Kidney tubule cell (primary cell): ENCODE measurements at places on chromosomes 7 and 10.
A peak's percentile ranks its signal among the peaks of the same experiment; 100 is the strongest.

DNA sequence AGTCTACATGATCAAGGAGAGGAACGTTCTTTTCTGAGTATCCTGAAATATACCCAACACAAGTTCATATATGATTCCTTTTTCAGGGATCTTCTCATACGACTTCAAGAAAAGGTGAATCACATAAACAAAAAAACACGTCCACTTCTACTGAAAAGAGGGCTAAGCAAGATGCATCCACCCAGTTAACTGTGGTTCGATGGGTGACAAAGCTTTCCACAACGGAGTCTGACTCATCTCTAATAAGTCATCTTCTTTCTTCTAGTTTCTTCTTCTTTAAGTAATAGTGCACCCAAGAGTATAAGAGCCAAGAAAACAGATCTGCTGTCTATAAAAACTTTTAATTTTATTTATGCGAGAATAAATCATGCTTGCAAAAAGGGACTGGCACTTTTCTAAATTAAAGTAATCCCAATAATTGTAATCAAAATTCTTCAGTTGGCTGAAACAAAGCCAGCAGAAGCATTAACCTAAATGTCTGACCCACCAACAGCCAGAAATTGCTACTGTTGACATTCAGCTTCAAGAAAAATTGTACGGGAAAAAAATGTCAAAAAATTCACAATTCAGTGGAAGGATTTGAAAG lies 146.9 kb upstream of the ANK3 start:
- DNase-seq = peak; percentile 86

DNA sequence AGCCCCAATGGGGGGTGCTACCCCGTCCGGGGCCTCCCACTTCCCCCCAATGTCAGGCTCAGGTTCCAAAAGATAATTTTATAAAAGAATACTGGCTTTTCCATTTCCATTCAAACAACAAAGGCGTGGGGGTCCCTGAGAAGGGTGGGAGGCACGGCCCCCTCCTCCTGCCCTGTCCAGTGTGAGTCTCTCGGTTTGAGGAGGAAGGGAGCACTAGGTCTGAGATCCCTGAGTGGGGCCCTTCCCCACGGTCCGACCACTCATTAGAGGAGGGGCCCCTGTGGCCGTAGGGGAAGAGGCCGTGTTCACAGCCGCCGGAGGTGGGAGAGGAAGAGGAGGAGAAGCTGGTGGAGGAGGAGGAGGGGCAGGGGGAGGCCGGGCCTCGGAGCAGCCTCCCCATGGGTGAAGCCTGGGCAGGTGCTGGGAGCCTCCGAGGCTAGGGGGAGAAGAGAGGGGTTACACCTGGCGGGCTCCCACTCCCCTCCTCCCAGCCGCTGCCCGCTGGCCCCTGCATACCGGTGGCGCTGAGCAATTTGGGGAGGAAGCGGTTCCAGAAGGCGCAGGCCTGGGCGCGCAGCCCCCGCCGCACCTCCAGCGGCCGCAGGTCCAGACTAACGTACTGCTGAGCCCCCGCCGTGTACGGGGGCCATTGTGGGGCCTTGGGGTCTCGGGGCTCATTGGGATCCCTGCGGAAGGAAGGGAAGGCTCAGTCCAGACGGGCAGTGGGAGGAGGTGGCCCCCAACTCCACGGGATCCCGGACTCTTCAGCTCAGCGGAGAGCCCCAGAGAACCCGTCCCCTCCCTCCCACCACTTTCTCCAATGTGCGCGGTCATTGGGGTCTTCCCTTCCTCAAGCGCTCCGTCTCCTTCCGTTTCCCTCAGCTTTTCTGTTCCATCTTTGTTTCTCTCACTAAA lies 1.4 kb upstream of the UFSP1 start:
- DNase-seq = peak; percentile 39

DNA sequence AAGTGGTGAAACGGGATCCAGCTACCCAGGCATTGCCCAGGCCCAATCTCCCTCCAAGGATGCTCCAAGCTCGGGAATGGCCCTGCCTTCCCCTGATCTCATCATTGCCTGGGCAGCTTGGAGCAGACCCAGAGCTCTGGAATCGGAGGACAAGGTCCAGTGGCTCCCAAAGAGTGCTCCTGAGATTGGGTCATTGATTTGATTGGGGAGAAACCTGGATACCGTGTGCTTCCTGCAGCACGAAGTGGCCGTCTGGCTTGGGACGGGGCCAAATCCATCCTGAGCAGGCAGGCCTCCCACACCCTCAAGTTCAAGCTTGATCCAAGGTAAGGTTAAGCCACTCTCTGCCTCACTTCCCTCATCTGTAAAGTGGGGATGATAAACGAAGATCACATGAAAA lies 69.9 kb downstream of the OAT start:
- DNase-seq = no peak

DNA sequence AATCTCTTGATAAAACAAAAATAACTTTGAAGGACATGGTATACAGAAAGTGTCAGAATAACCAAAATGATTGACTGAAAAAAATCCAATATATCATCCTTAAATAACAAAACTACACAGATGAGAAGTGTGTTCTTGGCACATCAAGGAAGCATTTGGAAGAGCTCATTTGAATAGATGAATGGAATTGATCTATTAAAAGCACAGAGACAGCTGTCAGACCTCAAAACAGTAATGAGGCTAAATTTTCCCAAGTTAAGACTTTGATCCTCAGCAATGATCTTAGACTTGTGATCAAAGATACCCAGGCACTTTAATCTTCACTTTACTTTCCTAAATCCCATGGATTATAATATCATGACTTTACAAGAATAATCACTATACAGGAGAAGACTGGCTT lies 395.4 kb upstream of the NFE2L3 start:
- DNase-seq = no peak

DNA sequence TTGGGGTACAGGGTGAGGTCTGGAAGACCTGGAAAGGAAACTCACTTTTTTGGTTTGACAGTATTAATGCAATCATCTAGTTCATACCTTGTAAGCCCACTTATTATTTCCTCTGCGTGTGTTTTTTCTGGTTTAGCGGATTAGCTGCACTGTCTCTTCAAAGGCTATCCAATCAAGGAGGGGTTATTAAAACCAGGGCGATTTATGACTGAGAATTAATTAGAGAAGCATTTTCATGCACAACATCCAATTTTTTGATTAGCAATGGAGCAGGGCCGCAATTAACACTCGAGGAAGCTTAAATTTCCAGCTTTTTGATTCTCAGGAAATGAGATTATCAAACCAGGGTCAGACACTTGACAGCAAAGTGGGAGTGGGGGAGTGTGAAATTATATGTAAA lies 248.9 kb downstream of the EXOC4 start:
- DNase-seq = no peak

- DNase-seq = no peak
Measured at GRCh38 chr10:133462512-133463305, 9.0 kb downstream of the SCART1 start.

- DNase-seq = peak; percentile 22
Measured at GRCh38 chr7:26646336-26647048, 217.9 kb downstream of the SKAP2 start.

GRCh38 chr7:120926943-120927346 lies 23.6 kb upstream of the ING3 start:
- peak; percentile 22 for DNase-seq

GRCh38 chr10:99888622-99889021 lies 106.2 kb downstream of the ABCC2 start:
- DNase-seq = no peak

- no peak for DNase-seq
Measured at GRCh38 chr10:7507887-7508726, 97.3 kb upstream of the SFMBT2 start.

GRCh38 chr7:112372101-112372500 lies 78.2 kb upstream of the IFRD1 start:
- no peak for DNase-seq

GRCh38 chr7:156220078-156220605 lies 407.9 kb upstream of the SHH start:
- DNase-seq = no peak

DNA sequence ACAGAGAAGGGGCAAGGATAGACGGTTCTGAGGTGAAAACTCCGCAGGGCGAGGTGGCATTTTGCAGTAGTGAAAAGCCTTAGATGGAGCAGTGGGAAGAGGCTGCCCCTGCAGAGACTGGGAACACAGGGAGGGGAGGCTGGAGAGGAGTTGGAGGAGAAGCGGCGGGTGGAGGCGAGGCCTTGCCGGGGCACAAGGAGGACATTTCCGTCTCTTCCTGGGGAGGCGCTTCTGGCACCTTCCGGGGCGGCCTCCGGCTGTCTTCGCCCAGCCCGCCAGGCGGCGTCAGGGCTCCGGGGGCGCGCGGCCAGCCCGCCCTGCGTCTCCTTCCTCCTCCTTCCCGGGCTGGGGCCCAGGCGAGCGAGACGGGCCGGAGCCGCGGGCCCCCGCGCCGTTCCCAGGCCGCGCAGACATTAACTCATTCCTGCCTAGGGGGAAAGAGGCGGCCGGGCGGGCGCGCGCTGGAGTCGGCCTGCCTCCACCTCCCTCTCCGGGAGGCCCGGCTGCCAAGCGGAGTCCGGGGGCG lies 42.7 kb downstream of the LDB3 start:
- peak; percentile 92 for DNase-seq

DNA sequence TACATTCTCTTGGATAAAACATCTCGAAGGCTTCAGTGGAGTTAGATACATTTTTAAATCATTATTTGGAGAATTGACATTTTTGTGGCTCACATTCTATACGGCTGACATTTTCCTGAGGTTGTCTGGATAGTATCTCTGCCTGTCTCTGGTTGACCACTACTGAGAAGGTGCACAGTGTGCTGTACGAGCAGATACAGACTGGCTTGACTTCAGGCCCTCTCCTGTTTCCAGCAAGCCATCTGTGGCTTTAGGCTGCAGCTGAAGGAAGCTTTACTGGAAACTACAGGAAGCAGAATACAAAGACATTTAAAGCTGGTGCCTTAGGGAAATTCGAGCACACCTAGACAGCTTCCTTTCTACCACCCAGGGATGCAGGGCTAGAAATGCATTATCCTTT lies 39.3 kb upstream of the RSU1 start:
- no peak for DNase-seq

GRCh38 chr7:110987127-110987693 lies 103.7 kb upstream of the LRRN3 start:
- DNase-seq = no peak

- no peak for DNase-seq
Measured at GRCh38 chr10:79027147-79028055, 41.4 kb upstream of the ZMIZ1 start.

DNA sequence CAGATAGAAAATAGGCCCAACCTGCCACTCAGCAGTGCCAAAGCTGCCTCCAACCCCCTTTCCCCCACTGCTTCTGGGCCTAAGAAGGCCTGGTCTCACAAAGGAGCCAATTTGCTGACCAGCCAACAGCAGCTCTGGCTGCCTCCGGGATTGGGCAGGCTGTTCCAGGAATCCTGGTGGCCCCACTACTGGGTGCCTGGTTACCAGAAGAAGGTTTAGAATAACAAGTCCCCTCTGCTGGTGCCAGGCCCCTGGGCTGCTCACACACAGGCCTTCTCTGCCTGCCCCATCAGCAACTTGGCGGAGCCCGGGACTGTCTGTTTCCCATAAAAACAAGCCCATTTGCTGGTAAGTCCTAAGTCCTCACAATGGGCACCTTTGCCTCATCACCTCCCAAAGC lies 1.2 kb downstream of the PHKG1 start:
- DNase-seq = no peak

DNA sequence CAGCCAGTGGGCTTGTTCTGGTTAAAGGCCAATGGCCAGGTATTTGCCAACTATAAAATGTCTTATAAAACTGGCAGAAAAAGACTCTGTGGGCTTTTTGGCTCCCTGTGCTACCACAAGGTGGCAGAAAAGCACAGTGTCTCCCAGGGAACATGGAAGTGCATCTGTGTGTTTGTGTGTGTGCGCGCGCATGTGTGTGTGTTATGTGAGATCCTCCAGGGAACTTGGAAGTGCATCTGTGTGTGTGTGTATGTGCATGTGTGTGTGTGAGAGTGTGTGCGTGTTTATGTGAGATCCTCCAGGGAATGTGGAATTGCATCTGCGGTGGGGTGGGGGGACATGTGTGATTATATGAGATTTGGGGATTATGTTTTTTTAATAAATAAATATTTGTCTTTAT lies 30.2 kb upstream of the ABI1 start:
- DNase-seq = peak; percentile 78

GRCh38 chr10:123488436-123488835 lies 177.7 kb upstream of the GPR26 start:
- no peak for DNase-seq

DNA sequence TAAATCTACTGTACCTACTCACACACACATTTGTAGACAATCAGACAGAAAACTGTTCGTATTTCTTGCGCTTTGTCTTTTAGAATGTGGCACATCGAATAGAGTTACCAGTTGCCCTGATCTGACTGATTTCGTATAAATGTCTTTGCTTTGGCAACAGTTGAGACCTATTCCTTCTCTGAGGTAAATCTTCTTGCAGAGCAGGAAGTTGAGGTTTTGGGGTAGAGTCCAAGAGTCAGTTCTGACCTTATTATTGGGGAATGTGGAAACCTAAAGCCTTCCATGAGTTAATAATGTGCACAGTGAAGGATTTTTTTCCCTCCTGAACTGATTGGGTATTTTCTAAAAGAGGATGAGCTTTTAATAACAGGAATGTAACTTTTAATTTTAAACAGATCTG lies 135.3 kb downstream of the KIAA1217 start:
- peak; percentile 92 for DNase-seq

DNA sequence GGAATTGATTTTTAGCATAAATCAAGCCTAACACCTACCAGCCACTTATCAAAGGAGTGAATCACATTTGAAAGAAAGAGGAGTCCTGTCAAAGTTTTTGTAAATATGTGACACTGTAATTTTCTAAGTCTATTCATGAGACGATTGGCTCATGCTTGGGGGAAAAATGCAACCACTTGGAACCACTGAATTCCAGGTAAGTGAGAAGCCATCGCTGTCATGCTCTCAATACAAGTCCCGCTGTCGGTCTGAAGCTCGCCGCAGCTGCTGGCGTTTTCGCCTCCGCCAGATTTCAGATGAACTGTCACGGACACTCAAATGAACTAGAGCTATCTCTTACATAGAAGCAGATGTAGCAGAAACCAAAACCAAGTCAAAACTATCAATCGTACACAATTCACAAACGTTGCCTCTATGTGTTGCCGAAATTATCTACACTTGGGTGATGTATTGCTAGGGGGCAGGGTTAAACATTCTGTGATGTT lies 279.8 kb upstream of the FZD8 start:
- no peak for DNase-seq

GRCh38 chr7:2681929-2682799 lies 5.8 kb upstream of the AMZ1 start:
- DNase-seq = no peak

GRCh38 chr7:148701414-148701813 lies 2.7 kb downstream of the CUL1 start:
- DNase-seq = peak; percentile 39

DNA sequence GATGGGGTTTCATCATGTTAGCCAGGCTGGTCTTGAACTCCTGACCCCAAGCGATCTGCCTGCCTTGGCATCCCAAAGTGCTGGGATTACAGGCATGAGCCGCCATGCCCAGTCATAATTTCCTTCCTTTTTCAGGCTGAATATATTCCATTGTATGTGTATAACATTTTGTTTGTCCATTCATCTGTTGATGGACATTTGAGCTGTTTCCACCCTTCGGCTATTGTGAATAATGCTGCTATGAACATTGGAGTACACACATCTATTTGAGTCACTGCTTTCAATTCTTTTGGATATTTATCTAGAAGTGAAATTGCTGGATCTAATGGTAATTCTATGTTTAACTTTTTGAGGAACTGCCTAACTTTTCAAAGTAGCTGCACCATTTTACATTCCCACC lies 34.6 kb downstream of the TLX1 start:
- no peak for DNase-seq

GRCh38 chr10:84293574-84294016 lies 34.8 kb upstream of the CCSER2 start:
- no peak for DNase-seq

GRCh38 chr7:904847-905246 lies 28.5 kb downstream of the GET4 start:
- DNase-seq = no peak

GRCh38 chr10:54139819-54140428 lies 661.1 kb downstream of the PCDH15 start:
- DNase-seq = no peak
